BE2C (cell line): ENCODE measurements at places on chromosomes 5 and 9.

DNA sequence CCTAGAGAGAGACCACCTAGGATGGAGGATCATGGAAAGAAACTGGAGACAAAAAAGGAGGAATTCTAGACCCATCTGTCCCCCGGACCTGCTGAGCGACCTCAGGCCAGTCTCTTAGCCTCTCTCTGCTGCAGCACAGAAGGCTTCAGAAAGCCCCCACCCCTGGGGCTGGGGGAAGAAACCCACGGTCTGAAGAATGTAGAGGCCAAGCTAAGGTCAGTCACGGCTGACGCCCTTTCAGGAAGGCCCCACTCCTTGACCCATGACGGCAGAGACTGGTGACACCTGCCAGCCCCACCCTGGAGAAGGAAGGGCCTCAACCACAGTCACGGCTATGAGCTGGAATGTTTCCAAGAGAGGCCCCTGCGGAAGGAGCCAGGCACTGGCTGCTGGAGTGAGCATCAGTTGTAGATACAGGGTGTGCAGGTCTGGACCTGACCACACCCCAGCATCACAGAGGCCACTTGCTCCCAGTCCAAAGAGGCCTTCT is 120.5 kb upstream of the BOD1 start:
- DNase-seq: peak; percentile 62

DNA sequence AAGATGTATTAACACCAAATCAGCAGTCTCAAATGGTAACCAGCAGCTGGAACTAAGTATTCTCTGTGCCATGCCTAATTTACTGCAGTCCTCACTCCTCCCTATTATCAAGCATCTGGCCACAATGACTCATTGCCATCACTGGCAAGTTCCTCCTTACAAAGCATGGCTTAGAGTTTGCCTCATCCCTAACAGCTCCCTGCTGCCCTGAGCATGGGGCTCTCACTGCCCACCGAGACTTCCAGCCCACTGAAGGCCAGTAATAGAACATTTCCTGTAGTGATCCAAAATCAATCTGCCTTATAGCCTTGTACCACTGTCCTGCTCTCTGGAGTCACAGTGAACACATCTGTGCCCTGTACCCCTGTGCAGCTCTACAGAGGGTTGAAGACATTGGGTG is 211.9 kb upstream of the TRIM32 start:
- no peak for DNase-seq

DNA sequence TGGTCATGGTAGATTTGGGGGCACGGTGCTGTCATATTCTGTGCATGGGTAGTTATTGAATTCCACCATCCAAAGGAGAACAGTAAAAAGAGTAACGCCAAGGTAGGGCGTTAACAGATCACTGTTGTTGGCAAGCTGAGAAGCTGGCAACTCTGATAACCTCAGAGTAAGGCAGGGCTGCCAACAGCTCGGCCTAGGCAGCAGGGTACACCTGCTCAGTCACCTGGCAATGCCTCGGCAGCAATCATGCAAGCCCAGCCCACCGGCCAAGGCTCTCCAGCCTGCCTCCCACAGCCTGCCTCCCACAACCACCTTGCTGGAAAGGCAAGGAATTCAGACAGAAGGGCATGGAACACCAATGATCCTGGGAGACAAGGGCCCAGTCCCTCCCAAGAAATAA is 63.9 kb downstream of the KLHL3 start:
- no peak for DNase-seq

GRCh38 chr9:31065691-31066090 is 1318.8 kb upstream of the ACO1 start:
- DNase-seq: no peak

DNA sequence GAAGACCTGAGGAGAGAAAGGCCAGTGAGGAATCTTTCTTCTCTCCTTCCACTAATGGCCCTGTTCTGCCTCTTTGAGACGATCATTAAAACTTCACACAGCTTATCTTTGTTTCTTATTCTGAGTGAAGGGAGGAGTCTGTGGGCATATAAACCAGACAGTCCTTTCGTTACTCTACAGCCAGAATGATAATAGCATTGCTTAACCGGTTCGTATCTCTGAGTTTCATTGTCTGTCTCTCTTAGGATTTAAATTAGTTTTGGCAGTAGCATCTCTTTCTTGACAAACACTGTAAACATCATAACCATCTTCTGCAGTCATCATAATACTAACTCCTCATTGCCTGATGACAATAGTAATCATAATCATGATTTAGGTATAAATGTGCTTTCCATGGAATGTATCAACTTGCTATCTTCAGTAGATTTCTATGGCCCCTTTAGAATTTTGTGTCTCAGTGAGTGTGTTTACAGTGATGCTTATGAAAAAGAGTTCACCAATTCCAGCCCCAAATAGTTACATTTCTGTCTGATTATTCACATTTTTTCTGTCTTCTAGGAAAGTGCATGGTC is 618.8 kb upstream of the KLF4 start:
- no peak for DNase-seq

GRCh38 chr5:9516591-9516990 is 29.3 kb downstream of the SEMA5A start:
- no peak for DNase-seq

- DNase-seq: no peak
Observed at GRCh38 chr9:121048175-121048574, 1.9 kb downstream of the C5 start.

DNA sequence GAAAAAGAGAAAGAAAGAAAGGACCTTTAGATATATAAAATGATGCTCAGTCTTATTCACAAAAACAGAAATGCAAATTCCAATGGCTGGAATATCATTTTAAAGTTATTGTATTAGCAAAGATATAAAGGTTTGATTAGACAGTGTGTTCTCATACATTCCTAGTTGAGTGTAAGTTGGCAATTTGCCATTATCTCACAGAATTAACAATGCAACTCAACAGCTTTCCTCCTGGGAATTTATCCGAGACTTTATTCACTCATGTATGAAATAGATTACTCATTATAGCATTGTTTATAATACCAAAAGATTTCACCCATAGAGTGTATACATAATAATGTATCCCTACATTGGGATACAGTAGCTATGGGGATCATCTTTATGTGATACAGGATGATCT is 27.1 kb upstream of the MLLT3 start:
- no peak for DNase-seq
